Occipital lobe (tissue), 3 donors: ENCODE measurements at places on chromosomes 16 and 17. TPM values are rescaled to one million over a fixed set of nuclear protein-coding genes. Genes with fewer than 3 reads are reported as not detected.

The IRX3 gene
- total RNA-seq: not detected

The OTOP2 gene
- total RNA-seq: not detected

The CRLF3 gene
- total RNA-seq: 18.1 TPM

The RNF222 gene
- not detected for total RNA-seq

The RAB26 gene
- 5.8 TPM for total RNA-seq

The PAQR4 gene
- total RNA-seq: 19.7 TPM

The PRAC2 gene
- not detected for total RNA-seq
